ENCODE measurements at places on chromosomes 3 and 15.
A peak's percentile ranks its signal among the peaks of the same experiment; 100 is the strongest.

DNA sequence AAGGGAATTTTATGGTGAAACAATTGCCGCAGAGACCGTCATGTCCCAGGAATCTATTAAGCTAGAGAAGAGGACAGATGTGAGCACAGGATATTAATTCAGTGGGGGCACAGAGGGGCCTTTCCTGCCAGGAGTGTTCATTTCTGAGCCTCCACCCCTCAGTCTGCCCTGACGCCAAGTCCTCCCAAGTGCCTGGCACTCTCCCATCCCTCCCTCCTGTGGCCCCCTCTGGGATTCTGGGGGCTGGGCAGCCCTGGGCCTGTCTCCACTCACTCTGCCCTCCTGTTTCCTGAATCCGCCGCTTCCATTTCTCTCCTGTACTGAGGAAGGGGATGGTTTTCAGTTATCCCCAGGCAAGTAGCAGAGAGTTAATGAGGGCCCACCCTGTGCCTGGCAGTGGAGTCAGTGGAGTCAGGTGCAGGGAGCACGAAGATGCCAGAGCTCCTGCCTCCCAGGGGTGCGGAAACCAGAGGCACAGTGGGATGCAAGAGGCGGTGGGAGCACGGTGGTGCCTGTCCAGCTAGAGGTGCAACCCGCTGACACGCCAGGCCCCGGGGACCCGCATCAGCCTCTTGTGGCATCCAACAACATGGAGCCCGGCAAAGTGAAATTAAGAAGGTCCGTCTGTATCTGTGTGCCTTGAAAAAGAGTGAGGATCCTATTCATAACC, 212.5 kb downstream of the XXYLT1 start:
- DNase-seq = no peak

GRCh38 chr3:146589899-146590508, 15.1 kb downstream of the PLSCR5 start:
- peak; percentile 72 for DNase-seq

- DNase-seq = no peak
Observed at GRCh38 chr3:120854908-120855526, 53.0 kb upstream of the STXBP5L start.

DNA sequence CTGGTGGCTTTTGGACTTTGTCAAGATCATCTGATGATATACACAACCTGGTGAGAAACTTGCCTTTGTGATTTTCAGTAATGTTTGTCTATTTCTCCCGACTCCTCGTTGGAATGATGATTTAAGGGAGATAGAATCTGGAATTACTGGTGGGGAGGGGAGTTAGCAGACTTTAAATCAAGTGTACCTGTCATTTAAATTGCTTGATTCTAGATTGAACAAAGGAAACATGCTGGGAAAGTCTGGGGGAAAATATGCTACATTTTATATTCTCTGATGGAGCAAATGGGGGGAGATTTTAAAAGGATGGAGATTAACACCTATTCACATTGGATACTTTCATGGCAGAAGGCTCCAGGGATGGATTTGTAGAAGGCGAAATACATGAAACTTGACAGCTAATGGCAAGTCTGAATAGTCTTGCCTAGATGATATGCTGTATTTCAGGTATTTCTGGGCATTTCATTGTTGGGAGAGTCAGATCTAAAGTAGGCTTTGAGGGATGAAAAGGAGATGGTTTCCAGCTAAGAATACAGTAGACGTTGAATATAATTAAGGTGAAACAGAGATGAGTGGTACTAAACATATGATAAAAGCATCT, 189.1 kb upstream of the PDZRN3 start:
- DNase-seq = no peak

GRCh38 chr15:25869701-25870100, 6.6 kb upstream of the ATP10A start:
- DNase-seq = no peak

DNA sequence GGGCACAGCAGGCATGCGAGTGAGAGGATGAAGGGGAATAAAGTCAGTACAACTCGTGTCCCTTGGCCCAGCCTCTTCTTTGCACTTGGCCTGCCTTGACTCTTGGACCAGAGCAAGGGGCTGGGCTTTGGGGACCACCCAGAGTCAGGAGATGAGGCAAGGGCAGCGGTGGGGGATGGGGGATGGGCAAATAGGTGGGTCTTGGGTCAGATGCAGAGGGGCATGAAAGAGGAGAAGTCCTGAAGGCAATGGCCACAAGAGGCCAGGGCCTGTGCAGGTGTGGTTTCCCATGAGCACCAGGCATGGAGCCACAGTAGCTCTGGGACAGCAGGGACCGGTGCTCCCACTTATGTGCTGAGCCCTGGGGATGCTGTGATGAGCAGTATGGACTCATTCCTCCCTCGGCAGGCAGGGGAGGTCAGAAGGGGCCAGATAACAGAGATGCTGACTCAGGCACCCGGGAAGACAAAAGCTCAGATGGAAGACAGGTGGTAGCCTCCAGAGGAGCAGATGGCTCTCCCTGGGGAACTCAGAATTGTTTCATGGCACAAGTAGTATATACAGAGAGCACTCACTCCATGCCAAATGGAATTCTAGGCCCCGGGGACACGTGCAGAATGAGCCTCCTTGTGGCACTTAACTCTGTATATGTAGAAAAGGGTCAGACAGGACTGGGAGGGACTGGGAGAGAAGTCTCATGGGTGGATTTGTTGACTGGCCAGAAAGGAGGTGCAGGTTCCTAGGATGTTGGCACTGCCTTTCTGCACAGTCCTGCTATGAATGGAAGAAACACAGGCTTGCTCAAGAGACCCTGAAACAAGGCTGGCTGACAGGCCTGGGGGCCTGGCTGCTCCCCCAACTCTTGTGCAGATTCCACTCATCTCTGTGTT, 14.3 kb downstream of the ZBTB47 start:
- DNase-seq = no peak

GRCh38 chr3:52341123-52341522, 25.0 kb downstream of the DNAH1 start:
- no peak for DNase-seq

- no peak for DNase-seq
Observed at GRCh38 chr15:82298032-82298431, 35.4 kb downstream of the SAXO2 start.

DNA sequence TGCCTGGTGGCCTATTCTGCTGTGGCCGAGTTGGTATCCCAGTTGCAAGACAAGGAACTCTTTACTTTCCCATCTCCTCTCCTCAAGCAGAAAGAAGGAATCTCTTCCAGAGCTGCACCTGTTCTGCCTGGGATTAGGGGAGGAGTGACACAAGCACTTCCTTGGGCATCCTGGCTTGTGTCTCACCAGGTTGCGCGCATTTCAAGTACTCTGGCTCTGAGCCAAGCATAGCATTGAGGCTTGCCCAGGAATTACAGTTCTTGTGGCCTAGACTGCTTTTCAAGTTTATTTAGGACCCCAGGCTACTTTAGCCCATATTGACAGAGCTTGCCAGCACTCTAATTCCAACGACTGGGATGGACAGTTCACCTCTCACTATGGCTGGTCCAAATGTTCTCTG, 150.5 kb downstream of the RSRC1 start:
- DNase-seq = peak; percentile 33

Data from T47D (cell line).